ENCODE measurements at places on chromosomes 6 and 20. TPM values are rescaled to one million over a fixed set of nuclear protein-coding genes. Genes with fewer than 3 reads are reported as not detected.

DNA sequence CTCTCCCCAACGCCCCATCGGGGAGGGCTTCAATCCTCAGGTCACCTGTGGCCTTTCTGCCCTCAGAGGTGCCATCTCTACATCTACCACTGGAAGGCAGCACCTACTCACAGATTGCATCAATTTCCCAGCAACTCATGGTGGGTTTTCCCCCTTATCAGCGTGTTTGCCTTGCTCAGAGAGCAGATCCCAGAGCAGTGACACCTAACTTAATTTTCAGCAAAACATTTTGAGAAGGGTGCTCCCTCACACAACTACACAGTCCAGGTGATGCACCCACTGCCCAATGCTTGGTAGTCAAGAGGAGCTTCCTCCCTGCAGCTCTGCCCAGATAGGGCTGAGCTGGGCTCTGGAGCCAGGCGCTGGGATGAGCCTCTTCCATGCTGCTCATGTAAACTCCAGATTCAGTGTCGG lies 48.2 kb downstream of the PLG start:
- H3K27ac ChIP-seq = no peak overlapping the region
- no peak for DNase-seq
- no peaks in the 10 kb centered on the region for H3K36me3 ChIP-seq
- H3K4me3 ChIP-seq = no peak overlapping the region

- H3K4me1 ChIP-seq = no peaks in the 10 kb centered on the region
- H3K27me3 ChIP-seq = no peaks in the 10 kb centered on the region
- H3K4me3 ChIP-seq = no peak overlapping the region
- DNase-seq = no peak
Measured at GRCh38 chr6:147486683-147487082, 21.8 kb upstream of the SAMD5 start.

Gene ISM1
- total RNA-seq = 5.3 TPM

Gene ULBP3
- total RNA-seq = 0.57 TPM

GRCh38 chr20:63686492-63687321 lies 9.7 kb upstream of the TNFRSF6B start:
- peak overlapping the region; percentile 73 for H3K27ac ChIP-seq
- no peak overlapping the region for H3K4me3 ChIP-seq
- DNase-seq = peak; percentile 74
- H3K4me1 ChIP-seq = peaks cover 7% of the 10 kb centered on the region

DNA sequence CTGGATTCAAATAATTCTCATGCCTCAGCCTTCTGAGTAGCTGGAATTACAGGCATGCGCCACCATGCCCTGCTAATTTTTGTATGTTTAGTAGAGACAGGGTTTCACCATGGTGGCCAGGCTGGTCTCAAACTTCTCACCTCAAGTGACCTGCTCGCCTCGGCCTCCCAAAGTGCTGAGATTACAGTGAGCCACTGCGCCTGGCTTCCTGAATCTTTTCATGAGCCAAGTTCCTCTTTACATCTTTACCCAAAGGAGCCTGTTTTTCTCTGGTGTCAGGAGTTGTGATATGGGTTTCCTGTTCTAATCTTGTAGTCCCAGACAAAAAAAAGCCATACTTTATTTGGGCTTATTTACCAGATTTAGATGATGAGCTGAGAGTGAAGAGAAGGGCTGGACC lies 34.4 kb downstream of the PCNA start:
- no peaks in the 10 kb centered on the region for H3K27me3 ChIP-seq
- no peak for DNase-seq
- H3K4me3 ChIP-seq = no peak overlapping the region
- no peak overlapping the region for H3K27ac ChIP-seq
- H3K36me3 ChIP-seq = peaks cover 4% of the 10 kb centered on the region

Gene SRSF12
- 0.05 TPM for total RNA-seq

DNA sequence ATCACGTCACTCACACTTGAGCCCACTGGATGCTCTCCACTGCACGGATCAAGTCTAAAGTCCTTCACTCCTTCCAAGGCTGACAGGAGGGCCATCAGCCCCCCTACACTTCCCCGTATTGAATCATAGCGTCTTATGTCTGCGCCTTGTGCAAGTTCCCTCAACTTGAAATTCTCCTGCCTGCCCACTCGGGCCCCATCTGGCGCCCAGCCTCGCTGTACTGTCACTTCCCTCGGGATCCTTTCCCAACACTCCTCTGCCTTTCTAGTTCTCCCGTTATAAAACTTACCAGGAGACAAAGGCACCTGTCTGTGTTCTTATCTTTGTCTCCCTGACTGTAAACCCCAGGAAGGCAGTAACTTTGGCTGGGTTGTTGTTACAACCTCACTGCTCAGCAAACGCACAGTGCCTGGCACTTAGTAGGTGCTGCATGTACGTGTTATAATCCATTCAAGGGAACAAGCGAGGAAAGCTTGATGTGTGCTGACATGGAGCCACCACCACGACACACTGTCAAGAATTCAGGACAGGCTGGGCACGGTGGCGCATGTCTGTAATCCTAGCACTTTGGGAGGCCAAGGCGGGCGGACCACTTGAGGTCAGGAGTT lies 33.8 kb upstream of the ZFAND3 start:
- H3K4me1 ChIP-seq = peaks cover 14% of the 10 kb centered on the region
- no peaks in the 10 kb centered on the region for H3K36me3 ChIP-seq
- no peak overlapping the region for H3K27ac ChIP-seq
- H3K4me3 ChIP-seq = no peak overlapping the region

GRCh38 chr6:153898360-153899059 lies 140.5 kb upstream of the OPRM1 start:
- DNase-seq = no peak
- no peak overlapping the region for H3K4me3 ChIP-seq
- no peak overlapping the region for H3K27ac ChIP-seq
- H3K36me3 ChIP-seq = no peaks in the 10 kb centered on the region
- H3K27me3 ChIP-seq = no peaks in the 10 kb centered on the region

Gene OR2H1
- not detected for total RNA-seq

GRCh38 chr20:11277858-11278257 lies 604.1 kb upstream of the JAG1 start:
- no peak overlapping the region for H3K4me3 ChIP-seq
- H3K27me3 ChIP-seq = no peaks in the 10 kb centered on the region
- H3K36me3 ChIP-seq = no peaks in the 10 kb centered on the region
- no peak for DNase-seq
- H3K4me1 ChIP-seq = no peaks in the 10 kb centered on the region
- no peak overlapping the region for H3K27ac ChIP-seq

Gene THBD
- total RNA-seq = not detected

- DNase-seq = no peak
- peak overlapping the region; percentile 19 for H3K27ac ChIP-seq
- H3K4me1 ChIP-seq = peaks cover 11% of the 10 kb centered on the region
Measured at GRCh38 chr6:52640170-52640569, 30.7 kb upstream of the TMEM14A start.

Gene DEFB132
- total RNA-seq = not detected

Gene POU5F1
- not detected for total RNA-seq

Gene EPPIN
- not detected for total RNA-seq

Gene OXT
- not detected for total RNA-seq

DNA sequence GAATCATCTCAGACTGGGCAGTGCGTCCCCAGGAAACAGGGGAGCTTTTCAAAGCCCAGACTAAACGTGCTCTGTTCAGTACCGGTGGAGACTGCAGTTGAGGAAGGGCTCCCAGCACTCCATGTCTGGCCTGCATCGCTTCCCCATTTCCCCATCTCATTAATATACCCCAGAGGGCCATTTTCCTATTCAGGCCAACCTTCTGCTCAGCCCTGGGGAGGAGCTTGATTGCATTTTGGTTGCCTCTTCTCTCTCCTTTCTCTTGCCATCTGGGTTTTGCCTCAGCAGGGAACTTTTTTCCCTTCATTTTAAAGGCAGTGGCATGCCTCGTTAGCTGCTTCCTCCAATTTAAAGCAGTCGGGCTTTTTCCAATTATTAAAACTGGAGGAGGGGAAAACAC lies 394.3 kb upstream of the SOX4 start:
- H3K4me3 ChIP-seq = no peak overlapping the region
- H3K36me3 ChIP-seq = peaks cover 8% of the 10 kb centered on the region
- H3K4me1 ChIP-seq = peaks cover 6% of the 10 kb centered on the region
- H3K27ac ChIP-seq = no peak overlapping the region
- H3K27me3 ChIP-seq = no peaks in the 10 kb centered on the region
- DNase-seq = no peak

Gene ZSCAN23
- total RNA-seq = 1.2 TPM

Gene CNKSR3
- not detected for total RNA-seq

Gene MAPK14
- 40.9 TPM for total RNA-seq

GRCh38 chr20:33033381-33033780 lies 1.9 kb downstream of the BPIFB6 start:
- no peak overlapping the region for H3K27ac ChIP-seq
- H3K27me3 ChIP-seq = no peaks in the 10 kb centered on the region
- DNase-seq = no peak
- no peaks in the 10 kb centered on the region for H3K4me1 ChIP-seq
- no peak overlapping the region for H3K4me3 ChIP-seq

- H3K4me3 ChIP-seq = no peak overlapping the region
- H3K27ac ChIP-seq = no peak overlapping the region
- H3K27me3 ChIP-seq = no peaks in the 10 kb centered on the region
- H3K4me1 ChIP-seq = no peaks in the 10 kb centered on the region
Measured at GRCh38 chr20:46722450-46722849, 13.0 kb downstream of the SLC2A10 start.

- peaks cover 11% of the 10 kb centered on the region for H3K4me1 ChIP-seq
- no peak overlapping the region for H3K4me3 ChIP-seq
- peaks cover 78% of the 10 kb centered on the region for H3K27me3 ChIP-seq
- H3K36me3 ChIP-seq = no peaks in the 10 kb centered on the region
Measured at GRCh38 chr6:98839781-98840361, 5.5 kb downstream of the POU3F2 start.

Gene TREM1
- not detected for total RNA-seq

Gene MYH7B
- total RNA-seq = 0.19 TPM

GRCh38 chr6:36665180-36665579 lies 13.3 kb upstream of the CDKN1A start:
- H3K36me3 ChIP-seq = no peaks in the 10 kb centered on the region
- no peak for DNase-seq
- H3K27ac ChIP-seq = no peak overlapping the region
- no peak overlapping the region for H3K4me3 ChIP-seq
- H3K4me1 ChIP-seq = peaks cover 18% of the 10 kb centered on the region
- H3K27me3 ChIP-seq = peaks cover 5% of the 10 kb centered on the region

DNA sequence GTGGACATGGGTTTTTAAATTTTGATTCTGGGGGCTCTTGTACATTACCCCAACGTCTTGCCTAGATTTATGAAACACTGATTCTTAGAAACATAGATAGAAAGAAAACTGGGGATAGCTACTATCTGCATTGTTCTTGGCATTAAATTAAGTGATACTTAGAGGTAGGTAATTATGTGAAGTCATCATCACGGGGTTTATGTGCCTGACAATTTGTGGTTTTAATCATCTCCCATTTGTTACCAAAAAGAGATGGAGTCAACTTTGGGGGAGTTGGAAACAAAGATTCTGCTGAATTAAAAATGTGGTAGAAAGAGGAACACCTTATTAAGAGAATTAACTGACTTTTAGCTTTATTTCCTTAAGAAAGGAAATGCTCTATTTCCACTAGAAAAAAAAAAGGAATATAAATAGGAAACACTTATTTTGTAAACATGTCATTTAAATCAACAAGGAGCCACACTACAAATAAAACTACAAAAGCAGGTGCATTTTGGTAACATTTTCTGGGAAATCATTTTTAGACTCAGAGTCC lies 5.6 kb downstream of the TNFAIP3 start:
- peak overlapping the region; percentile 86 for H3K27ac ChIP-seq
- no peak for DNase-seq
- peaks cover 97% of the 10 kb centered on the region for H3K36me3 ChIP-seq
- H3K27me3 ChIP-seq = no peaks in the 10 kb centered on the region
- H3K4me1 ChIP-seq = peaks cover 37% of the 10 kb centered on the region

DNA sequence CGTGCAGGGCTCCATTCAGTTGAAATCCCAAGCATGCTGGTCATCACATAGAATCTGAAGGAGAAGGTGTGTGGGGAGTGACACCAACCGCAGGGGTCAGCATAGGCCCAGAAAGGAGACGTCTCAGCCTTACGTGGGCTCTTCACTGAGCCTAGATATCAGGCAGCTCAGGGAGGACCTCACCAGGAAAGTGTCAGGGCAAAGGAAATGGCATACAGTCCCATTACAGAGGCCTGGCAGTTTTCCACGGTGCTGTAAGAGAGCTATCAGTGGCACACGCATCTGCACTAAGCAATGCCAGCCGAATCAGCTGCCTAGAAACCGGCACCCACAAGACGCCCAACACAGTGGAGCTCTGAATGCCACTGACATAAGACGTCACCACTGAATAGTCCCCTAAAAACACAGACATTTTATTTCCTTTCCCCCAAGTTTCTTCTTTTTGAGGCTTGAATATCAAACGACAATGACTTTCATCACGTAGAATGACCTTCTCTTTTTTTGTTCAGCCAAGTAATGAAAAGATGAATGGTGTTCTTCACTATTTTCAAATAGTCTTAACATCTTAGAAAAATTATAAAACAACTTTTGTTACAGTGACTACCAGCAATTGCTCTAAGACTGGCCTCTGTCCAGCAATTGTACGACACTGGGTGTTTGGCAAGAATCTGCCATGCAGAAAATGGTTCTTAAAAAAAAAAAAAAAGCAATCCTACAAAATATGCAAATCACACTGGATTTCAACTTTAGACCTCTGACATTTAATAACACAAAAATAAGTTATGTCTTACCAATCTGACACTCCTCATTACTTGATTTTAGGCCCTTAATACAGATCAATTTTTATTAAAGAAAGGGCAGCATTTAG lies 88.9 kb upstream of the FOXQ1 start:
- H3K4me3 ChIP-seq = no peak overlapping the region
- peaks cover 4% of the 10 kb centered on the region for H3K27me3 ChIP-seq
- DNase-seq = no peak
- no peaks in the 10 kb centered on the region for H3K4me1 ChIP-seq

DNA sequence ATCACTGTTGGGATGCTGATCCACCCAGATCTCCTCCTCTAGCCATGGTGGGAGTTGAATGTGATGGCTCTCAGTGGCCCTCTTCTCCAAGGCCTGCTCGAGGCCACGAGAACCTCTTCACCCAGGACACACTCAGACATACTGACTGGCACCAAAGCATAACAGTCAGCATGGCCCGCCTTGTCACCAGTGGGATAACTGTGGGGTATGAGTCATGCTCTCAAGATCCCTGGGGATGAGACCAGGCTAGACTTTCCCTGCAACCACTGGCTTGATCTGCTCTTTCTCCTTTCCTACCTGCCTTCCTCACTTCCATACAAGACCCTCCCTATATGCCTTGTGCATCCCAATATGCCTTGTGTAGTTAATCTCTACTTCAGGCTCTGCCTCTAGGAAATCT lies 66.8 kb downstream of the RIN2 start:
- peaks cover 6% of the 10 kb centered on the region for H3K4me1 ChIP-seq

Measured in activated CD4-positive, alpha-beta T cell treated with anti-CD3 and anti-CD28 coated beads, Interleukin-2, amount 10 ng/mL, durations not matched to agents 24 days and 14 days (primary cell).